ENCODE measurements at places on chromosomes 2 and 18.

DNA sequence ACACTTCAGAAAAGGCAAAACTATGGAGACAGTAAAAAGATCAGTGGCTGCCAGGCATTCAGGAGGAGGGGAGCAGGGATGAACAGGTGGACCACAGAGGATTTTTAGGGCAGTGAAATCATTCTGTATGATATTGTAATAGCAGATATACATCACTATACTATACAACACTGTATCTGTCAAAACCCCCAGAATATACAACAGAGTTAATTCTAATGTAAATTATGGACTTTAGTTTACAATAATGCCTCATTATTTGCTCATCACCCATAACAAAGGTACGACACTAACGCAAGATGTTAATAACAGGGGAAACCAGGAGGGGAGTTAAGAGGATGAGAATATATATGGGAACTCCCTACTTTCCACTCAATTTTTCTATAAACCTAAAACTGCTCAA lies 28.8 kb downstream of the MAP3K2 start:
- DNase-seq = no peak

- DNase-seq = no peak
Observed at GRCh38 chr2:156947261-156947660, 310.2 kb upstream of the GALNT5 start.

DNA sequence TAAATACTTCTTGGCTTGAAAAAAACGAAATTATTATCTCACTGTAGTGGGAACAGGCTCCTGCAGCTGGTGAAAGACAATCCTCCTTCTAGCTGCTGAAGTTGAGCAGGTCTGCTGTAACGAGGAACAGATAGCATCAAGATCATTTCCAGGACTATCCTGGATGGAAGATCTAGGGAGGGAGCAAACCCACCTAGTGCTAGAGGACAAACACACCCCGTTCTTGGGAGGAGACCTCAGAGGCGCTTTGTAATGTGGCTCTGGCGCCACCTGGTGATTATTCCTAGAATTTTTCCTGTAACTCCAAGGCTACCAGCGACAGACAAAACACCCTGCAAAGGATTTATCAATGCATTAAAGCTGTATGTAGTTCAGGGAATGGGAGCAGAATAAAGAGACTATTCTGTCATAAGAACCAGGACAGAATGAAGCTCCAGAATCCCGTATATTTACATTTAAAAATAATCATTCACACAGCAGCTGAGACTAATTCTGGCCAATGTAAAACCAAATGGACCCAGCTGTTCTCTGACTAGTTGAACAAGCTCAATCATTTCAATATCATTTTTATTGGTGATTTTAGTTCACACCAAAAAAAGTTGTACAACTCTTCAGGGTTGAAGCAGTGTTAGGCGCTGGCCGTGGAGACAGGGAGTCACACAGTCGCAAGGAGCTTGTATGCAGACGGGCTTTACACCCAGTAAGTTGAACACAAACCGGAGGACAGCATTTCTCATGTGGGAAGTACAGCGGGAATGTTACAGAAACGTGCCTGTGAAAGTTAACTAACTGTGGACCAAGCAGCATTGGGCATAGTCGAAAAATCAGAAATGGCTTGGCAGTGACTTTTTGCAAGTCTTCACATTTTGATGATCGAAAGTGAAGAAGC lies 290.3 kb downstream of the TRIB2 start:
- peak; percentile 77 for DNase-seq

DNA sequence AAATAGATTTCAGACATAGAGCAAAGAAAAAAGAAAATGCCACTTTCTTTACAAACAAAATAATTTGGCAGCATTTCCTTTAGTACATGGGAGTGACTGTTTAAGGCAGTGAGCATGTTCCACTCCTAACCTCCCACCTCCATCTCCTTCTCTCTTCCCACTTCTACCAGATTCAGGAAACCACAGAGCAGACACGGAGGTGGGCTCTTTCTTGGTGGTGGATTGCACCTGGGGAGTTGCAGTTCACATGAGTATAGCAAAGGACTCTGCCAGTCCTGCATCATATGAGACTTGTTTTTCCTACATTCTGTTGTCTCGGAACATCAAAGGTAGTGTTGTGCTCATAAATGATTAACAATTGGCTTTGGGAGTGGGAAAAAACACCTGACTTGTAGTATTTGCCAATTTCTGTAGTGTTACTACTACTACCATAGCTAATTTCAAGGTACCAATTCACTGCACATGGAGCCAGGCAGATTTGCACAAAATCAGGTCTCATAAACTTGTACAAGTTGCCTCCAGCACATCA lies 137.2 kb downstream of the SPP2 start:
- no peak for DNase-seq

DNA sequence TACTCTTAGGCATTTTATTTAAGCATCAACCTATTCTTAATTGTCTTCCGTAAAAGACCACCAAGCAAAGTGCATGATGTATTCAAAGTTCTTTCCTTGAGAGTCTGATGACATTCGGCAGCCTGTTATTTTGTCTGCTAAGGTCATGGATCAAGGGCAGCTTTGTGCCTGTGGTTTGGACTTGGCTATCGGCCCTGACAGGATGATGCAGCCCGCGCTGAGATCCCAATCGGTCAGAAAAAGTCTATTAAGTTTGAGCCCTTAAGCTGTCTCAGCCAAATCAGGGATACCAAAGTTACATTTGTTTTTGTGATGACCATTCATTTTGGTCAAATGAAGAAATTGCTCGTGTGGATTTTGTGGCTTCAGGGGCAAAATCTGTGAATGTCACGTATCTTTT lies 718.9 kb upstream of the FANCL start:
- no peak for DNase-seq

All from NB4 (cell line).